ENCODE measurements at places on chromosomes 7 and 10.
A peak's percentile ranks its signal among the peaks of the same experiment; 100 is the strongest.

DNA sequence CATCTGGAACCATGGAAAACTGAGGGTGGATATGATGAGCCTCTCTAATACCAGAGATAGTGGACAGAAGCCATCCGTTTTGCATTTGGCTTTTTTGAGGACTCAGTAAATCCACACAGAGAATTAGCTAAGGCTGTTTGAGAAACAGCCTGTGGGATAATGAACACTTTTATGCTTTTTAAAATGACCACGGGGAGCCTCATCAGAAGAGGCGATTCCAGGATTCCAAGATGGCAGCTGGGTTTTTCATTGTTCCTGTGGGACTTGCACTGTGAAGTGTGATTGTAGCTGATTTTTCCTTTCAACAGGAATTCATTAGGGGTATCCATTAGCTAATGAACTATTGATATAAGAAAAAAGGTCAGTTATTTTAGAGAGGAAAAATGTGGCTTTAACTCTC lies 353.2 kb downstream of the AUTS2 start:
- DNase-seq: no peak

DNA sequence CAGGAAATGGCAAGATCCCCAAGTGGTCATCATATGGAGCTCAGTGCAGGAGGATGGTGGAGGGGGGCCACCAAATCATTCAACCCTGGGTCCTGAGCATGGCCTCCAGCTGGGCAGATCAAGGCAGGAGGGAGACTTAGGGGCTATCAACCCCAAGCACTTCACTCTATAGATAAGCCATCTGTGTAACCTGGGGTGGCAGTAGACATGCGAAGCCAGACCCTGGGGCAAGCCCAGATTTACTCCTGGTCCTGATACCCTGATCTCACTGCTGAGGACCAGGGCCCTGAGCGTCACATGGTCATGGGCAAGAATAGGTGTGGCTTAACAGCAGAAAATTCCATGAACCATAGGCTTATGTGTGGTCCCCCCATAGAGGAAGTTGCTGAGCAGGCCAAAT lies 173.0 kb upstream of the ADCY1 start:
- DNase-seq: no peak

DNA sequence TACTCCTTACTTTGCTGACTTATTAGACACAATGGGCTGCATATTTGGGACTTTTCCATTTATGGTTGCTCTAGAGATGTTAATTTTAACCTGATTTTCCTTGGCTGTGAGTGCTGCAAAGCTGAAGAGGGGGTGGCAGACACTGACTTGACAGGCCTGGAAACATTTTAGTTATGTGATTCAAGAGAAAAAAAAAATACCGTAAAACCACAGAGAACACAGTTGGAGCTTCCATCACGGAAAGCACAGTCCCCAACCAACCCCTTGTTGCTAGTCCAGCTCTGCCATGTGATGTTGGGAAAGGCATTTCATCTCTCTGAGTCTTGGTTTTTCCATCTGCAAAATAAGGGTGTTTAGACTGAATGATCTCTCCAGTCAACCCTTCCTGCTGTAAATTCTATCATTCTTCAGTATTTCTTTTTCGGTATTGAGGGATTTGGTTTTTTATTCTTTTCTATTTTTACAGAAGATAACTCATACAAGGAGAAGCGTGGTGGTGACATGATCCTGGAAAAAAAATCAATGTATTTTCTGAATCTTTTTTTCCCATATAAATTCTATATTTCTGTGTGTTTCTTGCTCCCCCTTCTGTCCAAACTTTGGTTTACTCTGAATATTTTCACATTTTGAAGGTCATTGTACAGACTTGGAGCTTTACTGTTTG lies 246.1 kb downstream of the REEP3 start:
- DNase-seq: peak; percentile 3

GRCh38 chr10:89887830-89888229 lies 186.4 kb downstream of the KIF20B start:
- DNase-seq: no peak

DNA sequence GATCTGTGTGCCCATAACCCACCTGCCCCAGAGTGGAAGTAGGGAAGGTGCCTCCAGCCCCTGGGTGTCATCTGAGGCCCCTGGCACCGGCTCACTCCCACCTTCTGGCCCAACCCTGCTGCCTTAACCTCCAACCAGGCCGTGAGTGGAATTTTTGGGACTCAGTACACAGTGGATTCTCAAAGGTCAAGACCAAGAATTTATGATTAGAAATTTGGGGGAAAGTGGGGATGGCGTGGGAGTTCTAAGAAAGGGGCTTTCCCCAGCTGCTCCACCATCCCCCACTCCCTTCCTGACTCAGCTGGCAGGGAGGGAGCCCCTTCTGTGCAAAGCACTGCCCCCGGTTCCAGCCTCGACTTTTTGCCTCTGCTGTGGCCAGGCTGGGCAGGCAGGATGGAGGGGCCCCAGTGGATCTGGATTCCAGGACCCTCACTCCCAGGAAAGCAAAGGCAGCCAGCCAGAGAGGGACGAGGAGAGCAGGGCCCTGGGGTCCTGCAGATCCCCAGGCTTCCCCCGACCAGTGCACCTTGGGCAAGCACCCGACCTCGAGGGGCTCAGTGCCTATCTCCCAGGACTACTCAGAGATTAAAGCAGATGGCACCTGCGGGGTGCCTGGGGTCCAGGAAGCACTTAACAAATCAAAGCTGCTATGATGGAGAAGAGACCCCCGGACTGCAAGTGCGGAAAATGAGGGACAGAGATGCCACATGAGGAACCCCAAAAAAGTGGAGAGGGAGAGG lies 12.8 kb downstream of the SPOCK2 start:
- DNase-seq: no peak

- no peak for DNase-seq
These were observed 86.3 kb downstream of the KAT6B start for GRCh38 chr10:74912682-74913081.

- DNase-seq: no peak
These were observed 55.7 kb upstream of the CASD1 start for GRCh38 chr7:94453898-94454297.

DNA sequence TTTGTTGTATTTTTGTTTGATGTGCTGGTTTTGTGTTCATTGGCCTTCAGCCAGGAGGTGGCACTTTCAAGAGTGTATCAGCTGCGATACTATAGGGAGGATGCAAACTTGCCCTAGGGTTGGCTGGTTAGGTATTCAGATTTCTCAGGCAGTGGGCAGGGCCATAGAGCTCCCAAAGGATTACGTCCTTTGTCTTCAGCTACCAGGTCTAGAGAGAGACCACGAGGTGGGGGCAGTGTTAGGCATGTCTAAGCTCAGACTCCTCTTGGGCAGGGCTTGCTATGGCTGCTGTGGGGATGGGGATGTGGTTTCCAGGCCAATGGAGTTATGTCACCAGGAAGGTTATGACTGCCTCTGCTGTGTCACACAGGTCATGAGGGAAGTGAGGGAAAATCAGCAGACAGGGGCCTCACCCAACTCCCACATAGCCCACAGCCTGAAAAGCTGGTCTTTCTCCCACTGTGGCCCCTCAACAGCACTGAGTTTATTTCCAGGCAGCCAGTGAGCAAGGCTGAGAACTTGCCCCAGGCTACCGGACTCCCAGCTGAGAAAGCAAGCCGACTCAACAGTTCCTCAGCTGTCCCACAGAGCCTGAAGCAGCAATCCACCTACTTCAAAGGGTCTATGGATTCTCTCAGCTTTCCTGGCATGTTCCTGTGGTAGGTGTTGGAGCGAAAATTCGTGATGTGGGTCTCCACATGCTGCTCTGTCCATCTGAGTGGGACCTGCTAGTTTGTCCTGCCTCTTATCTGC lies 227.4 kb upstream of the COBL start:
- DNase-seq: no peak

DNA sequence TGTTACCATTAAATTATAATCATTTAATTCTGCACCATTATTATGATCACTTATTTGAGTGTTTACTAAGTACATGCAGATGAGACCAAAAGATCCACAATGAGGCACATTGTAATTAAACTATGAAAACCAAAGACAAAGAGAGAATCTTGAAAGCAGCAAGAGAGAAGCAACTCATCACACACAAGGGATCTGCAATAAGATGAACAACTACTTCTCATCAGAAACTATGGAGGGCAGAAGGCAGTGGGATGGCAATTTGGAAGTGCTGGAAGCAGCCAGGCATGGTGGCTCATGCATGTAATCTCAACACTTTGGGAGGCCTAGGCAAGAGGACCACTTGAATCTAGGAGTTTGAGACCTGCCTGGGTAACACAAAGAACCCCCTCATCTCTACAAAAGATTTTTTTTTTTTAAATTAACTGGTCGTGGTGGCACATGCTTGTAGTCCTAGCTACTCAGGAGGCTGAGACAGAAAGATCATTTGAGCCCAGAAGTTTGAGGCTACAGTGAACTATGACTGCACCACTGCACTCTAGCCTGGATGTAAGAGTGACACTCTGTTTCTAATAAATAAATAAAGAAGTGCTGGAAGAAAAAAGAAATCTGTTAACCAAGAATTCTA lies 47.7 kb downstream of the CDK6 start:
- no peak for DNase-seq

- DNase-seq: no peak
These were observed 196.9 kb upstream of the CDCA7L start for GRCh38 chr7:22142572-22142971.

DNA sequence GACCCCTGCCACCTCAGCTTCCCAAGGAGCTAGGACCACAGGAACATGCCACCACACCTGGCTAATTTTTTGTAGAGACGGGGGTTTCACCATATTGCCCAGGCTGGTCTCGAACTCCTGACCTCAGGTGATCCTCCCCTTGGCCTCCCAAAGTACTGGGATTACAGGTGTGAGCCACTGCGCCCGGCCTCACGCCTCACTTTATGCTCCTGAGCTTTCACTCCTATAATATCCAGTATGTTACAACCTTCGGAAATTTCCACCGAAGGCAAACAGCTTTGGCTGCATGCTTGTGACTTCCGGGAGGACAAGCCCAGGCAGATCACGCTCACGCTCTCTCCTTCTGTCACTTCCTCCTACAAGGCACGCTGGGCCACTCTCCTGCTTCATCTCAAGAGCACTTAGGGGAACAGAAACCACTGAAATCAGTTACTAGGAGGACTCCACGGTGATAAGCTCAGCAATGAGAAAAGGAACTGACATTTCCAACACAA lies 4.4 kb upstream of the MAD1L1 start:
- DNase-seq: peak; percentile 50

GRCh38 chr7:156080596-156080995 lies 268.3 kb upstream of the SHH start:
- peak; percentile 10 for DNase-seq

GRCh38 chr7:141045126-141045841 lies 28.6 kb upstream of the TMEM178B start:
- no peak for DNase-seq

DNA sequence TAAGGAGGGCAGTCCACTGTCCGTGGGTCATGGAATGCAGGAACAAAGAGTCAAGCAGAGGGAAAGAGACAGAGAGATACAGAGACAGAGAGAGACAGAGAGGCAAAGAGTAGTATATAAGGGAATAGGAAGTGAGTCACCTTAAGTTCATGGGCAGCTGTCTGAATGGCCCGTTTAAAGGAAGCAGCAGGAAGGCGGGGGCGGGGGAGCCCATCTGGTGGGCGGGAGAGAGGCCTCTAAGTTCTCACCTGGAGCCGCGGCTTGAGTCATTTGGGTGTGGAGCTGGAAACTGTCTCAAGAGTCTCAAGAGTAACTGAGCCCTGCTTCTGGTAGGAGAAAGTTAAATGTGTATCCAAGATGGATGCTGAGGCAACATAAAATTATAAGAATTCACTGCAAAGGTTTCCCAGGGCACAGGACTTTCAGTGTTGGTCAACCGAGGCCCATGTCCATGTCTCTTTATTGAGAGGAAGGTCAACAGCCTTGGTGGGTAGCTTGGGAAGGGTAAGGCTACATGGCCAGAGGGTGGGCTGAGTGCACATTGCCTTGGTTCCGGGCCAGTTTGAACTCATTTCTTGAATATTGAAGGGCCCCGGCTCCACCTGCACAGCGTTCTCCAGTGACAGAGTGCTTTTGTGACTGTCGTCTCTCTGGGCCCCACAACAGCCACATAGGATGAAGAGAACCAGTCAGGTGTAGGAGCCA lies 85.5 kb upstream of the CACUL1 start:
- no peak for DNase-seq

DNA sequence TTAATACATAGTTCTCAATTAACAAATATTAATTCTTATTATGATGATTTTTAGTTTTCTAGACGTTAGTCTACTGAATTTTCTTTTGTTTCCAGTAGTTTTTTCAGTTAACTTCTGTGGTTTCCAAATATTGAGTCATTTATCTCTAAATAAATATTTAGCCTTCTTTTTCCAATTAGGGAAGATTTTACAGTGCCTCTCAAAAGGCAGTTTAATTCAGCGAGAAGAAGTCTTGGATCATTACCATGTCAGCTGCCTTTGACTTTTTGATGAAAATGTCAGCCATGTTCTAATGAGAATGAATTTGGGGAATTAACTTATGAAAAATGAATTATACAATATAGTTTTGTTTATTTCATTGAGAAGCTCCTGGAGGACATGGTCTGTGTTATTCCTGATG lies 90.0 kb downstream of the CDK14 start:
- DNase-seq: no peak
